ENCODE measurements at places on chromosomes 16 and 17.

- H3K36me3 ChIP-seq, result peaks cover 53% of the 10 kb centered on the region
- no peak for DNase-seq
These were observed 36.9 kb upstream of the TRAP1 start for GRCh38 chr16:3754081-3754703.

- no peaks in the 10 kb centered on the region for H3K36me3 ChIP-seq
- H3K27ac ChIP-seq, result no peak overlapping the region
- no peaks in the 10 kb centered on the region for H3K27me3 ChIP-seq
- no peak overlapping the region for H3K4me3 ChIP-seq
- no peak for DNase-seq
These were observed 52.6 kb upstream of the DNAH9 start for GRCh38 chr17:11545696-11546095.

GRCh38 chr17:78329263-78330059 lies 30.4 kb downstream of the SOCS3 start:
- peaks cover 3% of the 10 kb centered on the region for H3K36me3 ChIP-seq
- no peaks in the 10 kb centered on the region for H3K27me3 ChIP-seq
- DNase-seq, result no peak
- no peak overlapping the region for H3K4me3 ChIP-seq
- peak overlapping the region; percentile 49 for H3K27ac ChIP-seq
- peaks cover 21% of the 10 kb centered on the region for H3K4me1 ChIP-seq

DNA sequence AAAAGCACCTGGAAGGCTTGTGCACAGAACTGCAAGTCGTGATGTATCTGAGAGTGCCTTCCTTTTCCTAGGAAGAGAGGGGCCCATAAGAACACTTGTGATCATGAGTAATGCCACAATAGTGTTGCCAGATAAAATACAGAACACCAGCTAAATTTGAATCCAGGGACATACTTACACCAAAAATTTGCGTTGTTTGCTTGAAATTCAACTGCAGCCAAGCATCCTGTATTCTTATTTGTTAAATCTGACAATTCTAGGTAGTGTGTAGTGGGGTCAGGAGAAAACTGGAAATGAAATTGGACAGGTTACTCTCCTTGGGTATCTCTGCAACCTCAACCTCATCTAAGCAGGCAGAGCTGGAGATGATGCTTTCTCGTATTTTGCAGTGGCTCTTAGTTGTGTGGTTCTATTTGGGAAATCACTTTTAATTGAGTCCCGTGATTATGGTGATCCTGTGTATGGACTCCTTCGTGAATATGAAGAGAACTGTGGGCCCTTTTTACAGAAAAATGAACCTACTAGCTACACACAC lies 12.0 kb downstream of the SLC35B1 start:
- peak overlapping the region; percentile 30 for H3K4me3 ChIP-seq
- DNase-seq, result no peak
- H3K4me1 ChIP-seq, result peaks cover 25% of the 10 kb centered on the region
- H3K36me3 ChIP-seq, result peaks cover 19% of the 10 kb centered on the region
- no peaks in the 10 kb centered on the region for H3K27me3 ChIP-seq

- H3K27me3 ChIP-seq, result no peaks in the 10 kb centered on the region
- H3K4me3 ChIP-seq, result no peak overlapping the region
- peaks cover 56% of the 10 kb centered on the region for H3K4me1 ChIP-seq
- H3K36me3 ChIP-seq, result peaks cover 22% of the 10 kb centered on the region
- no peak for DNase-seq
These were observed 151.8 kb downstream of the PITPNC1 start for GRCh38 chr17:67528751-67529436.

- H3K4me1 ChIP-seq, result no peaks in the 10 kb centered on the region
- no peak for DNase-seq
- H3K27me3 ChIP-seq, result no peaks in the 10 kb centered on the region
- no peak overlapping the region for H3K4me3 ChIP-seq
- peaks cover 55% of the 10 kb centered on the region for H3K36me3 ChIP-seq
These were observed 44.8 kb downstream of the PARN start for GRCh38 chr16:14585287-14585686.

DNA sequence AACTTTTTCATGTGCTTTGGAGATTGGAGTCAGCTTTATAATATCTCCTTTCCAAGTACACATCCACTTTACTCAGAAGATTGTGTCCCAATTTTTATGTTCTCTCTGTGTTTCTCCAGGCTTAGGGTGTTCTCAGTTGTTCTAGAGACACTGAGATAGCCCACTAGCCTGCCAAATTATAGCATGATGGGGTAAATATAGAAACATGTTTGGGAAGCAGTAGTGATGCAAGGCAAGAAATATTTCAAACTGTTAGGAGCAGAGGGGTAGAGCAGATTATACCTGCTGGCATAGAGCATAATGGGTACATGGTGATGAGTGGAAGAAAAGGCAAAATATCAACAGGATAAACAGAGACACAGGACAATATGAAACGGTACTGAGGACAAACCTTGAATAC lies 12.4 kb downstream of the SLFN11 start:
- peaks cover 42% of the 10 kb centered on the region for H3K4me1 ChIP-seq
- no peak overlapping the region for H3K27ac ChIP-seq
- H3K4me3 ChIP-seq, result peak overlapping the region; percentile 19
- H3K36me3 ChIP-seq, result peaks cover 48% of the 10 kb centered on the region
- no peaks in the 10 kb centered on the region for H3K27me3 ChIP-seq

- H3K4me3 ChIP-seq, result peak within 1 kb of the TSS; percentile 86
- H3K27ac ChIP-seq, result peak within 1 kb of the TSS; percentile 88
- peak; percentile 48 for DNase-seq
- peaks cover 13% of the 10 kb centered on the region for H3K4me1 ChIP-seq
These were observed at the start of gene NME2 for GRCh38 chr17:51166198-51166986. Gene NME2, plus strand, starts transcription at chr17:51166411. Its CDS starts 420 bp downstream, at chr17:51166831.

- H3K4me1 ChIP-seq, result no peaks in the 10 kb centered on the region
- DNase-seq, result no peak
- no peak overlapping the region for H3K27ac ChIP-seq
- H3K4me3 ChIP-seq, result no peak overlapping the region
These were observed 25.8 kb upstream of the ABCC3 start for GRCh38 chr17:50608700-50609379.

DNA sequence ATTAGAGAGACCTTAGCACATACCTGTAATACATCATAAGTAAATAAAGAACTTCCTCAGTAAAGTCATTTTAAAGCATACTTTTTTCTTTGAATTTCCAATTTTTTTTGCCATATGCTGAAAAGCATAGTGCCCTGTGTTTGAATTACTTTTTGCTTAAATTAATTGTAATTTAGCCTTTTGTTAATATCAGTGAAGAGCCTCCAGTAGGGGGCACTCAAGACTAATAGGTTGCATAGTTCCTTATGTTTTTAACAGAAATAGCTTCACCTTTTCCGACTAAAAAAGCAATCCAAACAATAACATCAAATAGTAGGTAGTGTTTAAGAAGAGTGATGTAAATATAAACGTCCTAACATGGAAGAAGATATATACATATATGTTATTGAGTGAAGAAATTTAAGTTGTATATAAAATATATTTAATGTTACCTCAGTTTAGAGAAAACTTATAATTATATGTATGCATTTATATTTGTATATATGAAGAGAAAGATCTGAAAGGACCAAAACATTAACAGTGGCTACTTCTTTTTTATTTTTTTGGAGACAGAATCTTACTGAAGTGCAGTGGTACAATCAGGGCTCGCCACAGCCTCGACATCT lies 18.6 kb downstream of the RAD51C start:
- no peak overlapping the region for H3K27ac ChIP-seq
- H3K4me3 ChIP-seq, result no peak overlapping the region
- H3K4me1 ChIP-seq, result no peaks in the 10 kb centered on the region
- no peaks in the 10 kb centered on the region for H3K27me3 ChIP-seq
- peaks cover 32% of the 10 kb centered on the region for H3K36me3 ChIP-seq

- no peak for DNase-seq
- H3K27ac ChIP-seq, result peak overlapping the region; percentile 97
- peaks cover 95% of the 10 kb centered on the region for H3K36me3 ChIP-seq
- H3K4me3 ChIP-seq, result peak overlapping the region; percentile 90
These were observed 1.6 kb downstream of the PYCARD start for GRCh38 chr16:31200821-31201568.

GRCh38 chr16:10945065-10945787 lies 862 bp downstream of the CLEC16A start:
- peaks cover 8% of the 10 kb centered on the region for H3K36me3 ChIP-seq
- H3K27me3 ChIP-seq, result no peaks in the 10 kb centered on the region
- H3K27ac ChIP-seq, result peak overlapping the region; percentile 94
- DNase-seq, result no peak
- peak overlapping the region; percentile 91 for H3K4me3 ChIP-seq

- H3K36me3 ChIP-seq, result peaks cover 15% of the 10 kb centered on the region
- H3K27ac ChIP-seq, result no peak overlapping the region
- no peak for DNase-seq
- H3K4me3 ChIP-seq, result no peak overlapping the region
These were observed 5.9 kb downstream of the DUS2 start for GRCh38 chr16:68028996-68029395.

GRCh38 chr16:3401719-3402397 lies 843 bp downstream of the ZNF174 start:
- peak overlapping the region; percentile 89 for H3K4me3 ChIP-seq
- peak overlapping the region; percentile 87 for H3K27ac ChIP-seq
- DNase-seq, result peak; percentile 1
- H3K4me1 ChIP-seq, result peaks cover 24% of the 10 kb centered on the region

DNA sequence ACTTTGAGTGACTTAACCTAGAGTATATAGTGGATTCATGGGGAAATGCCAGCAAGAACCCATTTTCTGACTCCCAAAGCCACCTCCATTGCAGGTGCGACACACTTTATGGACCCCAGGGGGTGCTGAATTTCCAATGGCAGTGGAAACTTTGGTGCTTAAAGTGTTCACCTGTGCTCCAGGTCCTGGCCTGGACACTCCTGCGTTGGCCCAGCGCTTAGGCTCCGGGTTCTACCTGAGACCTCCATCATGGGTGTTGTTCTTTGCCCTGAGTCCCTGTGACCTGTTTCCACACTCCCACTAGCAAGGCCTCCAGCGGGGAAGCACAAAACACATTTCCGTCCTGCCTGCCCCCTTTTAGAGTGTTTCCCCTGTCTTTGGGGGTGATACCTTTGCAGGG lies 3.0 kb downstream of the CCNF start:
- H3K4me3 ChIP-seq, result no peak overlapping the region
- peaks cover 19% of the 10 kb centered on the region for H3K4me1 ChIP-seq
- DNase-seq, result no peak
- H3K27ac ChIP-seq, result no peak overlapping the region
- H3K27me3 ChIP-seq, result no peaks in the 10 kb centered on the region

DNA sequence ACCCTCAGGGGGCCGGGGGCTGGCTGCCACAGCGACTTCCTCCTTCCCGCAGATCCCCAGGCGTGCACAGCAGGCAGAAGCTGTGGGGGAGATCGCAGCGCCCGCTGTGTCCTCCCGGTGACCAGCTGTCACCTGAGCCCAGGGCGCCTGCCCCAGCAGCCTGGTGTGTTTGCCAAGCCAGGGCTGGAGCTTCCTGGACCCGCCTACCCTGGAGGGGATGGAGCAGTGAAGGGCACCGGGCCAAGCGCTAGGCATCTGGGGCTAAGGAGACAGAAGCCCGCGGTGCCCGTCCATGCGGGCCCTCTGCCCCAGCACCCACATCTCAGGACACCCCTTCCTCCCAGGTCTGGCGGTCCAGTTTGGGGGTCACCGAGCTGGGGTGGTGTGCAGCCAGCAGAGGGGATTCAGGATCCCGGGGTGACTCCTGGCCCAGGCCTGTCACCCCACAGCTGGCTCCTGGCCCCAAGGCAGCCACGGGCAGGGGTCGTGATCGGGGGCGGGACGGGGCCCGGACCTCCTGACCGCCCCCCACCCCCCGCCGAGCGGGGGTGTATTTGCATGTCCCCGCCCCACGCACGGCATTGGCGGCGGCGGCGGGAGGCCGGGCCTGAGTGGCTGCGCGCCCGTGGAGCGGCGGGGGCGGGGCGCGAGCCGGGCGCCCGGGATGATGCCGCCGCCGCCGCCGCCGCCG lies at the start of gene RAB26:
TSS of gene RAB26 (plus strand) at position 645 of the 691 bp plus-strand sequence. CDS start 159 bp downstream, outside the sequence.
- peaks cover 5% of the 10 kb centered on the region for H3K36me3 ChIP-seq
- no peaks in the 10 kb centered on the region for H3K27me3 ChIP-seq
- peaks cover 14% of the 10 kb centered on the region for H3K4me1 ChIP-seq
- no peak for DNase-seq
- H3K27ac ChIP-seq, result no peak within 1 kb of the TSS
- peak within 1 kb of the TSS; percentile 62 for H3K4me3 ChIP-seq

DNA sequence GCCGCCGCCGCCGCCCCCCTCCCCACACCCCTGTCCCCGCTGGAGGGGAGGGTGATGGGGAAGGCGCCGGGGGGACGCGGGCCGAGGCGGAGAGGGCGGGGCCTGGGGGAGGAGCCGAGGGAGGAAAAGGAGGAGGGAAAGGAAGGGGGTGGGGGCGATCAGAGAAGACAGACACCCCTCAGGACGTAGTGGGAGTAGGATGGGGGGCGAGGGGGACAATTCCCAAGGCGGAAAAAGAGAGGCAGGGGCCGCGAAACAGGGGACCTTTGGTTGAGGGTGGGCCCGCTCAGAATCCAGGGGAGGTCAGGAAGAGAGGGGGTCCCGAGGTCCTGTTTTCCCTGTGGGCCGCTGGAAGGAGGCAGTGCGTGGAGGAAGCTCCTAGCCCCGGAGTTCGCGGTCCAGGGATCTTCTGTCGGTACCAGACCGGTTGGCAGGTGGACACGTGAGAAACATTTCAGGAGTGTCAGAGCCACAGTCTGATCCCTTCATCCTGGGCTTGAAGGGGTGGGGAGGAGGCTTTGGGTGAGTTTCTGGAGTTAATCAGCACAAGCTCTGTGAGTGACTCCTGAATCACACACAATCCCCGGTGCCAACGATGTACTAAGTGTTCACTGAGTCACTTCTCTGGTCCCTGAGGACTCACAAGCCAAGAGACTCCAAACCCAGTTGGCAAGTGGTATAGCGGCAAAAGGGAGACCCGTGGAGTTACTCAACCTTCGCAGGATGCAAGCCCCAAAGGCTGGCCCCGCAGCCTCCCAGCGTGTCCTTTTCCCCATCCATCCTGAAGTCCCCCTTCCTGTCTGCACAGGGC lies at the start of gene XYLT1:
TSS of gene XYLT1 (minus strand) at position 53 of the 811 bp plus-strand sequence. CDS start 164 bp downstream, outside the sequence.
- H3K36me3 ChIP-seq, result peaks cover 17% of the 10 kb centered on the region
- no peaks in the 10 kb centered on the region for H3K27me3 ChIP-seq
- peaks cover 43% of the 10 kb centered on the region for H3K4me1 ChIP-seq
- H3K27ac ChIP-seq, result peak within 1 kb of the TSS; percentile 90

- no peak for DNase-seq
- peaks cover 9% of the 10 kb centered on the region for H3K4me1 ChIP-seq
- H3K4me3 ChIP-seq, result peak overlapping the region; percentile 84
- no peaks in the 10 kb centered on the region for H3K27me3 ChIP-seq
- H3K27ac ChIP-seq, result peak overlapping the region; percentile 92
These were observed 718 bp upstream of the CBFB start for GRCh38 chr16:67028167-67028695.

DNA sequence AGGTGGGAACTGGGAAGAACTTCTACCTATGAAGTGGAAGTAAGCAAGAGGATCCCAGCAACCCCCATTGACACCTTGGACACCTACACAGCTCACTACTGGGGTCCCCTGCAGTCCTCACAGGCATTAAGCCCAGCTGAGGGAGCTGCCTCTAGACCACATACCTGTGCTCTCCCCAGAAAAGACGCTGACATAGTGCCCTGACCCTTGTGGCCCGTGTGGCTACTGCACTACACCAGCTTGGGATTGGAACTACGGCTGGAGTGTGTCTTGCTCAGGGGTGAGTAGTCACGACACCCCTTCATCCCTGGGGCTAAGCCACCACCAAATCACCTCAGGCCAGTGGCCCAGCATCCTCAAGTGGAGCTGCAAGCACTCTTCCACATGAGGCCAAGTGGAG lies 54.2 kb upstream of the NSRP1 start:
- no peaks in the 10 kb centered on the region for H3K36me3 ChIP-seq
- H3K27ac ChIP-seq, result no peak overlapping the region
- no peak for DNase-seq
- no peaks in the 10 kb centered on the region for H3K4me1 ChIP-seq
